NCI-H187 (cell line): ENCODE measurements at places on chromosomes 13 and 19.

DNA sequence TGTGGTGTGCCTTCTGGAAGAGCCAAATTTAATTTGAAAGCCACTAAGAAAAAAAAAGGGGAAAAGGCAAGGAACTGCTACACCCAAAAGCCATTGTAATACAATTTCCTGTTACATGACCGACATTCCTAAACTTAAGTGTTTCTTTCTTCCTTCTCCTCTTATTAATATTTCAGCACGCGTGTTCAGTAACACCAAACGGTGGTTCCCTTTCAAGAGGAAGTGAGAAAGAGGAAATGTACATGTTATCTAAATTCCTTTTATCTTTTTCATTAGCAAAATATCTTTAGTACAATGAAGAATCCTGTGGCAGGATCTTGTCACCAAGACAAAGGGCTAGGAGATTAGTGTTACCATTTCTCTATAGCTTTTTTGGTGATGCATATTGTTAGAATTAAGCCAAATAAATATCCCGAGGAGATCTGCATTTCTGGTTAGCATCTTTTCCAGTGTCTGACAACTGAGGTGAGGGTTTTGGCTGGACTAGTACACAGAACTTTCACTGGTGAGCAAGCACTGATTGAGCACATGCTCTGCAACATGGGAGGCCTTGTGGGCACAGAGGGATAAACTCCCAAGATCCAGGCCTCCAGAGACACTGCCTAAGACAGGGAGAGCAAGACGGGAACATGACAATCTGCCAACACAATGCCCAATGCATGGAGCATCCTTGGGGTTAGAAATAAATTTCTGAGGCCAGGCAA is 22.1 kb downstream of the LATS2 start:
- no peak for DNase-seq

- DNase-seq = no peak
Measured at GRCh38 chr13:112768795-112769481, 79.1 kb downstream of the ATP11A start.

- no peak for DNase-seq
Measured at GRCh38 chr13:103895835-103896531, 829.8 kb upstream of the SLC10A2 start.

- DNase-seq = no peak
Measured at GRCh38 chr13:24747248-24748060, 16.5 kb upstream of the RNF17 start.

DNA sequence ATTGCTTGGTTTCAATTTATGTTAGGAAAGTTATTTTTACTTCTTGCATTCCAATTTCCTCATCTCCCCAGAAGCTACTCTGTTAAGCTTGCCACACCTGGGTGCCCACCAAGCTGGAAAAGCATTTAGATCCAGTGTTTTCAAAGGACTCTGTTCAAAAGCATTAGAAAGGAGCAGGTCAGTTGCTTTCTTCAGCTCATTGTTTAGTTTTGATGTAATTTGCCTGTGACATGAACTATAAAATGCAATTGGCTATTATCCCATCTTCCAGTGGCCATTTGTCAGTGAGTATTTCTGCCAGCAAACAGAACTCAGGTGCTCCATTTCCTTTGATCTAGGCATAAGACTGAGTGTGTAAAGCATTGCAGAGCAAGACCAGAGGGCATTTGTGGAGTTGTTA is 46.7 kb upstream of the RNF113B start:
- DNase-seq = no peak

DNA sequence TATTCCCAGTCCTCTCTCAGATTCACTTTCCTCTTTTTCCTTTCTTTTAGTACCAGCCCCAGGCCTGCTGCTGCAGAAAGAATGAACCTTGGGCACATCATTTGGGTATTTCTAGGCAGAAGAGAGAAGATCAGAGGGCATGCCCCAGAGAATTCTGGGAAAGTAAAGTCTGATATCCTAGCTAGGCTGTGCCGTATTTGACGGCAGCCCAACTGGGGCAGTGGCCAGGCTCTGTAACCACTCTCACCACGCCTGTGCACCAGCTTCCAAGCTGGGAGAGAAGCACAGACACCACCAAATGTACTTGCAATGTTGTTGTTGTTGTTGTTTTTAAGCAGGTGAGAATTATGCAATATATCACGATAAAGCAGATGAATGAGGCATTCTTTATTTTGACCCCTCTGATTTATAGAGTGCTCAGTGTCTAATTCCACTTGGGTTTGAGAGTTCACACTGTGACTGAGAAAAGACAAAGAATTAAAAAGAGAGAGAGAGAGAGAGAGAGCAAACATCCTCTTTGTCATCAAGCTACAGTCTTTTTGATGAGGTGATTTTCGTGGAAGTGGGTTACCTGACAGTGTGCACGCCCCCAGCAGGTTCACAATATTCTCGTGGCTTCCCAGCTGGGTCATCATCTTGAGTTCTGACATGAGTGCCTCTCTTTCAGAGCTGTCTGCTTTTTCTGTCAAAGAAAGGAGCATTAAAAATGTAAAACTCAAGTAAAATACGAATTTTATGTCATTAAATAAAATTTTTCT is 39.3 kb upstream of the URAD start:
- DNase-seq = no peak

- DNase-seq = no peak
Measured at GRCh38 chr13:36804588-36804987, 14.4 kb upstream of the RFXAP start.

DNA sequence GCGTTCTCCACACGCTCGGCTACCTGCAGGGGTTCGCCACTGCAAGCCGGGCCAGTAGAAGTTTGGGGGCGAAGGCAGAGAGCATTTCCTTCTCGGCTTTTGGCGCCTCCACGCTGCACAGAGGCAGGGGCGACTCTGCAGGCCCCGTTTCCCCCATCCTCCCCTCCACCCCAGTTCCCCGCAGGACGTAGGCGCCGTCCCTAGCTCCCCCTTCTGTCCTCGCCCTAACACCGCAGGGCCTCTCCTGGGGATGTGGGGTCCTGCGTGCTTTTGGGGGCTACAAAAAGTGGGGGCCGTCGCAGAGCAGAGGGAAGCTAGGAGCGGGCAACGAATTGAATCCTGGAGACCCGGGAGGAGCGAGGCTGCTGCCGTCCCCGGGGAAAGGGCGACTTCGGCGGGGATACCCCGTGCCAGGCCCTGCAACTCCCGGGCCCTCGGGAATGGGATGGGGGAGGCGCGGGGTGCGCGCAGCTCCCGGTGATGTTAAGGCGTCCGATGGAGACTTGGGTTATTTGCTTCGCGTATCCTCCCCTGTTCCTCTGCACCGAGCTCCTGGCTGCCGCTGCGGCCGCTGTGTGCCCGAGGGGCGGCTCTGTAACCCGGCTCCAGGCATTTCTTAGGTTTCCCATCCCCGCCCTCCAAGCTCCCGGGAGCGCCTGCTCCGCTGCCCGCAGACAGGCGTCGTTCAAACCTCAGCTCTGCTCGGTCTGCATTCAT is 255.9 kb upstream of the SOX21 start:
- no peak for DNase-seq

DNA sequence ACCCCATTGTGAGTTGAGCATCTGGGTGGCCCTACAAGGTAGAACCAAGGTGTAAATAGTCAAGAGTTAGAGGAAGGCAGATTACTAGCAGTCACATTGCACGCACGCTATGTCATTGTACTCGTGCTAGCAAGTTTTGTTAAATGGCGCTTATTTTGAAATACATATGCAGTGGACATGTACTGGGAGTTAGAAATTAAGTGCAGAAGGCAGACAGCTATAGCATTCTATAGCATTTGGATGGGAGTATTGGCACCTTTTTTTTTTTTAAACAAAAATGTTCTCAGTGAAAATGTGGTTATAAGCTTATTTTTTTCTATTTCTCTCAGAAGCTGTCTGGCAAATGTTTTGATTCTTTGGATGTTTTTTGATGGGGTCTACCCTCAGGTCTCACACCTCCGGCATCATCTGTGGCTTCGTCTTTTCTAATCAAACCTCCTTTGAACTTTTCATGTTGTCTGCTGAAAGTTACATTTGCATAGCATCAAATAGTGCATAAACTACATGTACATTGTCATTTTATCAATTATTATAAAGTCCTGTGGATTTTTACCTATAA is 68.1 kb downstream of the ARHGEF7 start:
- no peak for DNase-seq

DNA sequence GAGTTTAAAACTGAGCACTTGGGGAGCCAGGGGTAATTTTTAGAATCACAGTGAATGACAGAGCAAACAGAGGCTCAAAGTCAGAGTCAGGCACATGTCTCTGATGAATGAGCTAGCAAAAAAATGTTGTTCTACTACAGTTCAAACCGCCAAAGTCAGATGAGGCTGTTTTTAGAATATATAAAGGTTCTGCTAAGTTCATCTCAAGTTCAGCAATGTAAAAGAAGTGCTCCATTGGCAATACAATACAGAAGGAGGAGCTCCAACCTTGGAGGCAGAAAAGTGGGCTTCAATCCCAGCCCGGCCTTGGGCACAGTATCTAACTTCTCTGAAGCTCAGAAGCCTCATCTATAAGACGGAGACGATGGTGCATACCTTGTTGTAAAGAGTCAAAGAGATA is 70.1 kb upstream of the IPO5 start:
- DNase-seq = no peak

GRCh38 chr13:21149568-21149967 is 26.8 kb downstream of the SKA3 start:
- no peak for DNase-seq

GRCh38 chr13:94590744-94591143 is 5.2 kb downstream of the TGDS start:
- DNase-seq = no peak

- DNase-seq = no peak
Measured at GRCh38 chr13:46354156-46355087, 32.6 kb downstream of the RUBCNL start.

DNA sequence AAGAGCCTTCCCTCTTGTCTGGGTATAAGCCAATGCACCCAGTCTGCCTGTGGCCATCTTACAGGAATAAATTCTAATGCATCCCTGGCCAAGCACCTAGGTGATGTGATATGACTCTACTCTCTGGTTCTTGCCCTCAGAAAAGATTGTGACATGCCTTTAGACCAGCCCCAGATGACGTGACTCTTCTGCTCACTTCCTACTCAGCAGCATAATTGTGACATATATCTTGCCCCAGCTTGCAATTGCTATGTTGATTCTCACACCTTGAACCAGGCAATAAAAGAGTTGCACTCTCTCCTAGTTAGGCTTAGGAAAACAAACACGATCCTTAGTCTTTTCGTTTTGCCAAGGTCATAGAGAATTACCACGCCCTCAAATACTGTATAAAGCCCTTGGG is 13.3 kb upstream of the ZNF726 start:
- DNase-seq = no peak

DNA sequence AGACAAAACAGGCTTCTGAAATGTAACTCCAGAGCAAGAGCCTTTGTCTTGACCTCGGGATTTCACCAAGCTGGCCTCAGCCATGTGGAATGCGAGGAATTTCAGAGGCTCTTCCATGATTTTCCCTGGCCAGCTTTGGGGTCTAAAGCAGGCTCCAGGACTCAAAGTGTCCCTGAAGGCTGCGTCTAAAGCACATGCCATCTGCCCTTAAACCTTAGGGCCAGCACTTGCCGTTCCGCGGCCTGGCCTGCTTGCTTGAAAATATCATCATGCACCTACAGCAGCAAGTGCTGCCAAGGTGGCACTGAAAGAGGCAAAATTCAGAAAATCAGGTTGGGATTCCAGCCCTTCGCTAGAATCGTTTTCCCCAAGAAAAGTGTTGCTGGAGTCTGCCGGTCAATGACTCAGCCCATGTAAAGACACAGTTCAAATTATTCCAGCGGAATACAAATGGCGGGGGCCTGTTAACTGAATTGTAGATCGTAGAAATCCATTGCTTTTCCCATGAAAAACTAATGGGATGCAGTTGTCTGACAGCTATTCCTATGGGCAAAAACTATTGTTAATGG is 105.7 kb upstream of the RAP2A start:
- no peak for DNase-seq

DNA sequence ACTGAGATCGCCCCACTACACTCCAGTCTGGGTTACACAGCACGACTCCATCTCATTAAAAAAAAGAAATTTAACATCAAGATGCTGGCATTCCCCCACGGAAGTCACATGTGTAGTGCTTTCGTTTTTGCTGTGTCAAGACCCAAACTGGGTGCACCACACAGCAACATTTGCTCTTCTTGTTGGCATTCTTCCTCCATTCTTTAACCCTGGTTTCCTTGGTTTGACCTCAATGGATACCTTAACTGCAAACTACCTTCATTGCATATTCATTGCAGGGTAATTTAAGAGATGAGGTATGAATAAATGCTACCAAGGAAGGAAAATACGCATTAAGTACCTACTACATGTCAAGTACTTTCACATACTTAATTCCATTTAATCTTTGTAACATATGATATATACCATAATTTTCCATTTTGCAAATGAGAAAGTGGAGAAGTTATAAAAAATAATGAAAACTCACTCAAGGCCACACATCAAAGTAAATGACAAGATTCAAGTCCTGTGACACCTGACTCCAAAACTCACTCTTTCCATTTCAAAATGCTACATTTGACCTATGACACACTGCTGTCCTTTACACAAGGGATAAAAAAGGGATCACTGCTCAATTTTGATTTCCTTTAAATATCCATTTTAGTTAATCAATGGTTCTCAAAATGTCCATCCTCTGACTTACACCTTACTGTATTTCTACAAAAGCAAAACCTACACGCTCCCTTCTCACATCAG is 59.2 kb downstream of the STK24 start:
- DNase-seq = no peak

GRCh38 chr13:29319451-29319850 is 276.0 kb downstream of the SLC7A1 start:
- DNase-seq = no peak

DNA sequence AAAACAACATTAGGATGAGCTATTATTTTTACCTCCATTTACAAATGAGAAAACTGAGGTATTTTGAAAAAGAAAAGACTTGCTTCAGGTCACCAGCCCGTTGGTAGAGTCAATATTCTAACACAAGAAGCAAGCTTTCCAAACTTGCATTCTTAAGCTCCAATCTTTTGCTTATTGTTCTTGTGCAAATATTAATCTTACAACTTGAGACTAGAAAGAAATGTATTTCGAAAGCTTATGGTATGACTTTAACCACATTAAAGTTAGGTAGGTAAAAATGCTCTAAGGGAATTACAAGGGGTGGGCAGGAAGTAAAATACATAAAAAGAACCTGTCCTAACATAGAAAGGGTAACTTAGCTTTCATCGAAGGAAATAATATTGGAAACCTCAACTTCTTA is 453.9 kb downstream of the SLITRK5 start:
- DNase-seq = no peak

- no peak for DNase-seq
Measured at GRCh38 chr19:44846455-44847143, 502 bp downstream of the NECTIN2 start.

GRCh38 chr19:34399886-34400285 is 4.3 kb upstream of the PDCD2L start:
- no peak for DNase-seq
